A549 treated with Hydrocortisone at 1 μM for 4 hours (cell line): ENCODE measurements at places on chromosomes 3 and 15. TPM values are rescaled to one million over a fixed set of nuclear protein-coding genes. Genes with fewer than 3 reads are reported as not detected.

The WDR49 gene
- not detected in 5 replicates for total RNA-seq

The SERPINI2 gene
- total RNA-seq = not detected in 5 replicates

The SUMF1 gene
- total RNA-seq = 19.8 to 22.9 TPM (median 20.4 TPM) in 5 replicates

The RASGRP1 gene
- 0.24 to 0.53 TPM (median 0.37 TPM) in 5 replicates for total RNA-seq

The MITF gene
- 4.9 to 7.2 TPM (median 6.4 TPM) in 5 replicates for total RNA-seq

The AHSG gene
- total RNA-seq = 0.09 to 0.13 TPM (median 0.12 TPM) in 4 of 5 replicates, not detected in the other

The STAB1 gene
- 0.03 to 0.21 TPM (median 0.09 TPM) in 5 replicates for total RNA-seq

The IL5RA gene
- total RNA-seq = not detected in 5 replicates

The DNAH12 gene
- total RNA-seq = 0.01 to 0.10 TPM (median 0.05 TPM) in 5 replicates

The CLPX gene
- 33.8 to 58.3 TPM (median 49.0 TPM) in 5 replicates for total RNA-seq

The TLR9 gene
- 0.02 to 0.03 TPM in 2 of 5 replicates, not detected in the others for total RNA-seq

The SPSB4 gene
- total RNA-seq = 0.14 to 0.23 TPM (median 0.18 TPM) in 5 replicates

The ZFYVE19 gene
- 14.8 to 17.6 TPM (median 17.2 TPM) in 5 replicates for total RNA-seq

The SCAP gene
- total RNA-seq = 26.0 to 28.8 TPM (median 27.3 TPM) in 5 replicates
